ENCODE measurements at places on chromosomes 3 and 15. TPM values are rescaled to one million over a fixed set of nuclear protein-coding genes. Genes with fewer than 3 reads are reported as not detected.

Gene IGF2BP2
- not detected for total RNA-seq

Gene C3orf22
- total RNA-seq, result not detected

- DNase-seq, result no peak
These were observed 84.5 kb downstream of the WDR76 start for GRCh38 chr15:43911235-43911781.

- no peak for DNase-seq
These were observed 6.3 kb upstream of the CTSH start for GRCh38 chr15:78950902-78951840.

Gene ADAMTSL3
- total RNA-seq, result not detected

GRCh38 chr3:56185827-56186226, 282.4 kb downstream of the ERC2 start:
- no peak for DNase-seq

Gene MESP2
- not detected for total RNA-seq

DNA sequence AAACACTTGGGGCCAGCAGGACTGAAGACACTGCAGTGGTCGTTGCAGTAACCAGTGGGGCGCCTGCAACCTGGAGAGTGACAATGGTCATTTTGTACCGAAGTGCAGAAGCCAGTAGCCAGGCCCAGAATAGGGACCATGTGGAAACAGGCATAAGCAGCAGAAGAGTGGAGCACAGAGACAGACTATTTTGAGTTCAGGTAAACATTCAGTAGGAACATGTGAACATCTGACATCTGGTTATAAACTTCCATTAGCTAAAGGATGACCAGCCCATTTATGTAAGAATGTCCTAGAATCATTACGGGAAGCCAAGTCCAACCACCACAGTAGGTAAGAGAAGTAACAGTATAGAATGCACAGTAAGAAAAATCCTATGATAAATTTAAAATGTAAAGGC, 32.4 kb upstream of the TKT start:
- no peak for DNase-seq

DNA sequence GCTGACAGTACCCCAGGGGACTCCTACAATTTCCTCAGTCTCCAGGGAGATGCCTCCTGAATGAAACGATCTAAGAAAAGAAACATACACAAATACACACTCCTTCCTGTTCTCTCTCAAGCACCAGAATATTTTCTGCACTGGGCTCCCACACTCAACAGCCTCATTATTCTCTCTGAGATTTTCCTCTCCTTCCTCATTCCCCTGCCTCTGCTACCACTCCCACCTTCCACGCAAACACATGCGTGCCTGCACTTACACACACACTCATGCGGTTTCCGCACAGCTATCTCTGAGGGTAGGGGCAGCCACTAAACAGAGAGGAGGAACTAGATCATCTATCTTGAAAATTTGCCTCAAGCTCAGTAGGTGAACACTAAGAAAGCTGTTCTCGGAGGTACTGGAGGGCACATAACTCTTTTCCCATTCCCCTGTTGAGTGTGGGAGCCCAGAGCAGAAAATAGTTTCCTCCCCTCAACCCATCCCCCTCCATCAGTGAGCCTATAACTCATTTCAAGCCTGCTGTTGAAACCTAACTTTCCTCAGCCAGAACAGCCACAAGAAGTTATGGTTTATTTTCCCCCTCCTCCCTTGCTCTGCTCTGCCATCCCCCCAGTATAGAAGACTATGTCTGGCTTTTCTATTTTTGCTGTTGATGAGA, 30.5 kb upstream of the TIPARP start:
- peak; percentile 46 for DNase-seq

DNA sequence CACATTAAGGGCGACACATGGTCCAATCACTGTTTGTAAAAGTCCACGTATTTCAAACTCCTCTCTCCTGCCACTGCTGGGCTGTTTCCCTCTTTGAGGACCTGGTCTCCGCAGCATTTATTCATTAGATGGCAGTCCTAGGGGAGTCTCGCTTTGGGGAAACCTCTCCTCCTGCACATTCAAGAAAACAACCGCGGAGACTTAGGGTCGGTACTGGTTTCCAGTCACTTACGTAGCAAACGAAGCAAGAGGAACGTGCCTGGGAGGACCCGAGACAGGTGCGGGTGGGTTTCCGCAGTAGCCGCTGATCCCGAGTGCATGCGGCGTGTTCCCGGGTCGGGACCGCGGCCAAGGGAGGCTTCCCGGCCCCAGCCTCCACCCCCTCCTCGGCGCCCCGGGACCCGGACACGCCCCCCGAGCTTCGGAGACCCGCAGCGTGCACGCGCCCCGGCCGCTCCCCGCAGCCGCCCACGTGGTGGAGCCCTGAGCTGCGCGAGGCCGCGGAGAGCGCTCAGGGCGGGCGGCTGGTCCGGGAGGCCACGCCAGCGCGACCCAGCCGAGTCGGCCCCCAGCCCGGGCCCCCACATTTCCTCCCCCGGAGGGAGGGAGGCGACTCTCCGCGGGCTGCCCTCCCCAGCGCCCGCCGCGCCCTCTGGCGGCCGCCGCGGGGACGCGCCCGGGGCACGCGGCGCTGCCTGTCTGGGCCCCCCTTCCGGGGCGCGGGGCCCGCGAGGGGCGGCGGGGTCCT, 1.1 kb upstream of the IGF1R start:
- peak; percentile 72 for DNase-seq

GRCh38 chr15:74387621-74388362, 20.3 kb upstream of the CYP11A1 start:
- no peak for DNase-seq

GRCh38 chr3:167305340-167305890, 74.7 kb downstream of the ZBBX start:
- no peak for DNase-seq

- DNase-seq, result no peak
These were observed 378.9 kb upstream of the ALCAM start for GRCh38 chr3:104987859-104988258.

- no peak for DNase-seq
These were observed 103.6 kb upstream of the PFN2 start for GRCh38 chr3:150074277-150074676.

- DNase-seq, result no peak
These were observed 25.3 kb downstream of the PLXNA1 start for GRCh38 chr3:127008236-127008635.

DNA sequence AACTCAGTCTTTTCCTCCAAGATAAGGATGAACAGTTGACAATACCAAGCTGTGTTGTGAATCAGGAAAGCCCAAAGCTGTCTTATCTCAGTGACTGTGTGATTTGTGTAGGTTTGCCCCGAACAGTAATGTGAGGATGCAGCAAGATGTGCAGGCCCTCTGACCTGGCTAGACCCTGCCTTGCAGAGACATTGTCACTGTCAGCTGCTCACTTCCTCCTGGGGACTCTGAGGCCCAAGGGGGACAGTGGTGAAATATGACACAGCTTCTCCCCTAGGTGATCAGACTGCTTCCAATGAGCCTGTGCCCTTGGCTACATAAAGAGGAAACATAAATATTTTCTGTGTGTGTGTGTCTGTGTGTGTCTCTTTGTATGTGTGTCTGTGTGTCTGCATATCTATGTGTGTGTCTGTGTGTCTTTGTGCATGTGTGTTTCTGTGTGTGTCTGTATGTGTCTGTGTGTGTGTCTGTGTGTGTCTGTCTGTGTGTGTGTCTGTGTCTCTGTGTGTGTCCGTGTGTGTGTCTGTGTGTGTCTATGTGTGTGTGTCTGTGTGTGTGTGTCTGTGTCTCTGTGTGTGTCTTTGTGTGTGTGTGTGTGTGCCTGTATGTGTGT, 21.7 kb downstream of the LRRK1 start:
- no peak for DNase-seq

Gene ZNF860
- 2.1 TPM for total RNA-seq

DNA sequence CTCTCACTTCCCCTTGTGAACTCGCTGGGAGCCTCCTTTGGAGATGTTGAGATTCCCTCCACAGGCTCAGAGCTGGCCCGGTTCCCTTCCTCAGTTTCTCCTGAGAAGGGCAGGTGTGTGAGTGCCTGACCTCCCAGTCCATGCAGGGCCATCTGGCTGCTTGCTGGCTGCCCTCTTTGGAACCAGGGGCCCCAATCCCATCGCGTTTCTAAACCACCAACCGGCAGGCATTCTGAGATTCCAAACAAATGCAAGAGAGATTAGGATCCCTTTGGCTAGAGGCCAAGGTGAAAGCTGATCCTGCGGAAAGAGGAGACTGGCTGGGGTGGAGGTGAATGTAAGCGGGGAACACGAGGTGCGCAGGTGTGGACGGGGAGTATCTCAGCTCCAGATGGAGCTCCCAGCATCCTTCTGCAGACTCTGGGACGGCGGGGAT, 2.9 kb upstream of the PRRT3 start:
- no peak for DNase-seq

- DNase-seq, result peak; percentile 56
These were observed 1.5 kb downstream of the MGA start for GRCh38 chr15:41661518-41662225.

GRCh38 chr15:80252121-80252518, at the start of gene CTXND1:
Gene CTXND1 (minus strand): TSS chr15:80252213. CDS start chr15:80201949, 50,264 bp downstream.
- DNase-seq, result no peak

GRCh38 chr3:103532986-103533385, 1098.2 kb downstream of the ZPLD1 start:
- DNase-seq, result no peak

GRCh38 chr3:8278448-8278847, 223.2 kb upstream of the LMCD1 start:
- DNase-seq, result no peak

- DNase-seq, result peak; percentile 88
These were observed at the start of gene CLDN1 for GRCh38 chr3:190321789-190322603. Gene CLDN1 (minus strand): TSS chr3:190322446. CDS start chr3:190322206, 240 bp downstream.

Gene AADACL2
- not detected for total RNA-seq

Gene PATL2
- 69.4 TPM for total RNA-seq

DNA sequence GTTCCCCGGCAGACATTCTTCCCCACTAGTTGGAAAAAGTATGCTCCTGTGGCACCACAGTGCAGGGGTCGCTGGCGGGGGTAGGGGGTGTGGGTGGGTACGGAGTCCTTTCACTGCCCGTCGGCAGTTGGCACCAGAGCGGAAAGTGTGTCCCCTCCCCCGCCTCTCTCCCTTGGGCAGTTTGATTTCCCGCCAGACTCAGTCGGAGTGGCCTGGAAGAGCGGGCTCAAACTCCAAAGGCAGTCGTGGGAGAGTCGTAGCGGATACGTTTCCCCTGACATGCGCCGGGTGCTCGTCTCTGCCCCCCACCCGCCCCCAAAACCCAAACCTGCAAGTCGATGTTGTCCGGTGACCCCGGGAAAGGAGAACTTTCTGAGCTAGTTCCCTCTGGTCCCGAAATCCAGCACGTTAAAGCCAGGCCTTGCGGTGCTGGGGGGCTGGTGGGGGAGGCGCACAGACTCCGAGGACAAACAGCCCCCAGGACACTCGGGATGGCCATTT, 4.4 kb upstream of the FOXB1 start:
- no peak for DNase-seq

- no peak for DNase-seq
These were observed 105.9 kb upstream of the KCNAB1 start for GRCh38 chr3:156014489-156014888.

DNA sequence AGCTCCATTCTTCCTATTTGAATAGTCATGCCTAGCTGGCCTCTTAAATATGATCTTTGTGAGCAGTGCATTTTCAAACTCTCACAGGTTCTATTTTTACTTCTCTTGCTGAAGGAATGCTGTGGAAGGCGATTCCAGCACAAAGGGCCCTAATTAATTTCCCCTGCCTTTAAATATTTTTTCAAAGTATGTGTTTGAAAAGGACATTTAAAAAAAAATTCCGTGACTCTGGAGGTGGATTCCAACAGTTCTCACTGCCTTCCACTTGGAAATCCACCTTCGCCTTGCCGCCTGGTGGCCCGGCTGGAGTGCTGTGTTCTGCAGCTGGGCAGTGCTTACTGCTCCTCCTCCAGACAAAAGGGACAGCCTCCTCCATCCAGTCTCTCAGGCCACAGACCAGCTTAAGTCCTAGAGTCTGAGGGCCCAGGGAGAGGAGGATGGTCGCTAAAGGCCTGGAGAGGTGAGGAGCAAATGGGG, 61.5 kb upstream of the CORO2B start:
- DNase-seq, result no peak
